ENCODE measurements at places on chromosomes 5 and 9. TPM values are rescaled to one million over a fixed set of nuclear protein-coding genes. Genes with fewer than 3 reads are reported as not detected.

DNA sequence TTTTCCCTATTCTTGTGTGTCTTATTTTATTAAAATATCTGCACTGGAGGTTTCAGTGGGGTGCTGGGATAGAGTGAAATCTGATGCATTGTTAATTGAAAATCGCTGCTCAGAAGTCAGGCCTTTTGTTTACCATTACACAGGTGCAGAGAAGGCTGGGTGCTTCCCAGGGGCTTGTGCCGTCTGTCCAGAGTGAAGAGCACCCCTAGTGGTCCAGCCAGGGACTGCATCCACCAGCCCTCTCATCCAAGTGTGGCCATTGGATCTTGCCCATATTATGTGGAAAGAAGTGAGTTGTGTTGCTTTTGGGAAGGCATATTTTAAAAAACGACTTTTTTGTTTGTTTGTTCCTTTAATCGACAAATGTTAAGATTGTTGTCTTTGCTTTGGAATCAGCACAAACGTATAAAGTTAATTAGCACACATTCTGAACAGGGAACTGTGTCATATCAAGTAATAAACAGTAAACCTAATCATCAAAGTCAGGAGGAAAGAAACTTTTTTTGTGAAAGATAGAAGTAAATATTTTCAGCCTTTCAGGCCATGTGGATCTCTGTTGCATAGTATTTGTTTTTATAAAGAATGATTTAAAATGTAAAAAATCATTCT lies 315.6 kb downstream of the MTRR start:
- DNase-seq = no peak

- DNase-seq = peak; percentile 55
Measured at GRCh38 chr5:109225716-109226625, 183.8 kb downstream of the PJA2 start.

DNA sequence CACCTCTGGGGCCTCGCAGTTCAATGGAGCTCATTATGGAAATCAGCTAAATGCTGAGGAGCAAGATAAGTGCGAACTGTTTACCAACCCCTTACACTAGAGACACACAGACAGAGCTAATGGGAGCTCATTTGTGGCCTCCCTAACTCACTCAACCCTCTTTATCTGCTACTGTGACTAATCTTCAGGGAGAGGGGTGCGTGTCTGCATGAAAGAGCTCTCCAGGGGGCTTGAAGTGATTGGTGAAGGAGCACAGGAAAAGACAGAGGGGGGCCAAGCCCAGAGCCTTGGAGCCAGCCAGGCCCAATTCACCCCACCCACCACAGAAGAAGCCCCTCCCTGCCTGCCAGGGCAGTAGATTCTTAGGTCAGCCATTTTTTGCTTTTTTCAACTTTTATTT lies 466.8 kb upstream of the BRINP1 start:
- no peak for DNase-seq

DNA sequence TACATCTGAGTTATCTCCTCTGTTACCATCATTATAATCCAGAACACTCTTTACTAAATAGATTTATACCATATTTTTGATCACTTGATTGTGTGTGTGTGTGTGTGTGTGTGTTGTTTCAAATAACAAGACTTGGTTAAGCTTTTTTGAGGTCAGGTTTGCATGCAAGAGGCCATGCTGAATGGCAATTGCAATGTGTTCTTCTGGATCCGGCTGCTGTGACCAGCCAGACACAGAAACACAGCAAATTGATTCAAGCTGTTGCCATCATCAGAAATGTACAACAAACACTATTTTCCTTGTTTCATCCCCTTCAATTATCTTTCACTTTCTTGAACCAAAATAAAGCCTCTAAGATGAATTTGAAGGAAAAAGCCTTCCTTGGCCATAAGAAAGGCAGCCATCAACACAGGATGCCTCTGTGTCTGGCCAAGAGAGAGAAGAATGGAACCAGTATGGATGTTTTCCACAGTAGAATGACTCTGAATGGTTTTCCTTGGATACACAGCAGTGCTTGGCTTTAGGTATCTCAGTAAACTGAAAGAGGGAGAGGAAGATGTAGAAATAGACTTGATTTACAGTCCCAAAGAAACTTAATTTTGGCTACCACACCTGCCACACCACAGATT lies 53.9 kb downstream of the DPYSL3 start:
- no peak for DNase-seq

GRCh38 chr5:148898413-148899075 lies 72.1 kb downstream of the ADRB2 start:
- DNase-seq = no peak

DNA sequence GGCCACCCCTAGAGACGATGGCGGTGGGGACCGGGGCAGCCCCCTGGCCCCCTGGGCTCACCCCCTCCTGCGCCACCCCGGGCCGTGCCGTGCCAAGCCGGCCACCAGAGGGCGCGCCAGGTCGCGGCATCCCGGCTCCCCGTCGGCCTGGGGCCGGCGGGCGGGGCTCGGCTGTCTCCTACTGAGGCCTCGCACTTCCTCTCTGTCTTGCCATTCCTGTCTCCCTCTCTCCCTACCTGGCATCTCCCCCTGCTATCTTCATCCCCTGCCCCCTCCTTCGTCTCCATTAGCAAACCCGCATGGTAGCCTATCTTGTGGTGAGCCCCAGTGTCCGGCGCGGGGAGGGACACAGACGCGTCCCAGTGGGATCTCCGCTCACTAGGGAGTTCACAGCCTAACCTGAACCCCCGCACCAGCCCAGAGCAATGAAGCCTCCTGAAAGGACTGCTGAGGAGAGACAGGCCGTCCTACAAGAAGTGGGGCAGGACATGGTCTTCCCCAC lies 29.8 kb upstream of the FABP6 start:
- peak; percentile 87 for DNase-seq

DNA sequence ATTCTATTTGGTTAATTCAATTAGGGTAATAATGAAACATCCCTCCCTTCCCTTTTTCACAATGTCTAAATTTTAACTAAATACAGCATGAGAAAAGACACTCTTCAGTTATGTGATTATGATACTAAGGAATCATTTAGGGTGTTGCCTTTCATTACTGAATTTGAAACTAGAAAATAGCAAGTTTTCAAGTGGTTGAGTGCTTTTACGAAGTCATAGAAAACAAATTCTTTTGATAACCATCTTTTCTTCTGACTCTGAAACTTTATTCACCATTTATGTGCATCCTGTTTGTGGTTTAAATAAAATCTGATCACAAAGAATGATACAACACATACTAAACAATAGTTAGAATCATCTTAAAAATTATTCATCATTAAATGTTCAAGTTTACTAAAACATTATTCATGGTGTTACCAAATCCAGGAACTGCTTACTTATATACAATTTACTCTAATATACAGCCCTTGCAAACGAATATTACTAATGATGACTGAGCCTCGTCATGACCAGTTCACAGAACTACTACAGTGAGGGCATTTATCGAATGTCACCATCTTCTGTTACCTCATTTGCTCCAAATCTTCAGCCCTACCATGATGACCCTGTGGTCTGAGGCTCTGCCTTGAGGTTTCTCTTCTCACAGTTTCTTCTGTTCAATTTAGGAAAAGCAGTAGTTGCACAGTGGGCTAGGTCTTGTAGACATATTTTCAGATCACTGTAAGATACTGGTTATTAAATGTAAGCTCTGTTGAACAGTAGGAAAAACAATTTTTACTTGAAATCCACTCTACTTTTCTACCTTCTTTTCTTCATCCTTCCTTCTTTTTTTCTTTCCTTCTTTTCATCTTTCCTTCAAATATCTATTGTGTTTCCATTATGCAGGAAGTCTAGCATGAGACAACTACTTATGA lies 18.3 kb upstream of the IL9 start:
- DNase-seq = no peak

- DNase-seq = peak; percentile 51
Measured at GRCh38 chr9:98807070-98807813, at the start of gene GALNT12. GALNT12 (plus strand) TSS chr9:98807670; CDS start chr9:98807699, 29 bp downstream.

- DNase-seq = no peak
Measured at GRCh38 chr5:141649056-141649688, 2.0 kb downstream of the FCHSD1 start.

GRCh38 chr5:153399595-153399994 lies 90.9 kb upstream of the GRIA1 start:
- no peak for DNase-seq

- no peak for DNase-seq
Measured at GRCh38 chr5:156920861-156921431, 42.1 kb downstream of the TIMD4 start.

GRCh38 chr5:89016741-89017303 lies 133.8 kb upstream of the MEF2C start:
- DNase-seq = no peak

GRCh38 chr9:93292664-93293328 lies 108.9 kb downstream of the WNK2 start:
- no peak for DNase-seq

DNA sequence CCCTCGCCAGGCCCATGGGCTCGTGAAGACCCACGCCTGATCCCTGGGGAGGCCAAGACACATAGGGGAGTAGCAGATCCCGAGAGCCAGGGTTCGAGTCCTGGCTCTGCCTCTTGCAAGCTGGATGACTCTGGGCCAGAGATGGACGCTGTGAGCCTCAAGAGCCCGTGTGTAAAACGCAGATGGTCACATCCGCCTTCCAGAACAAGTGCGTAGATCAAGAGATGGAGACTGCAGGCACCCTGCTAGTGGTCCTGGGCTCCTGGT lies 8.2 kb downstream of the ST6GALNAC4 start:
- no peak for DNase-seq

GRCh38 chr5:30194595-30194994 lies 998.9 kb upstream of the CDH6 start:
- DNase-seq = no peak

DNA sequence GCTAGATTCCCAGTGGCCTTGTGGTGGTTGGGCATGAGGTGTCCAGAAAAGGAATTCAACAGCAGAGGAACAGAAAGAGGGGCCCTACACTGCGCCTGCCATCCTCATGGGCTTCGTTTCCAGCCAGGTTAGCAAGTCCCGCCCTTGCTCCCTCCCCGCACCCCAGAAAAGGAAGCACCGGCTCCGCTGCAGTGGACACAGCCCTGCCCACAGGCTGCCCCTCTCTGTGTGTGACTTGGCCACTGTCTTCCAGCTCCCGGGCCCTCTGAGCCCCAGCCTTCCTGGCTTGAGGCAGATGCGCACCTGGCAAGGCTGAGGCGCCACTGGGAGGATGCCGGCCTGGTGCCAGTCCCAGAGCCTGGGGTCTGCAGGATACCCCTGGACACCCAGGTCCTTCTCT lies 305.0 kb upstream of the IRX4 start:
- DNase-seq = peak; percentile 22

GRCh38 chr9:132506977-132507669 lies 75.3 kb upstream of the BARHL1 start:
- DNase-seq = no peak

- no peak for DNase-seq
Measured at GRCh38 chr9:115033800-115034199, 84.2 kb downstream of the TNC start.

DNA sequence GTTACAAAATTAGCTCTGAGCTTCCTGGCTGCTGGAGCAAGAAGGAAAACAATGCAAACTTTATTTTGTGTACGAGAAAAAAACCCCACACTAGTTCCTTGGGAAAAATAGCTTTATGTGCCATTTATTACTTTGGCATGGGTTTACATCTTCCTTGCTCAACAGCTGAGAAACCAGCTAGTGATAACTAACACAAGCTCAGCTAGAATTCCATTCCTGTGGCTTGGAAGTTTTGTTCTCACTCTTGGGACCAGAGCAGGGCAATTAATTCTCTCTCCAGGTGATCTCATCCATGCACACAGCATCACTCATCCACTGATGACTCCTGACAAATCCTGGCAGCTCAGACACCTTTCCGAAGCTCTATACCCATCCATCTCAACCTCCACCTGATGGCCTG lies 104.1 kb downstream of the CRB2 start:
- no peak for DNase-seq

GRCh38 chr9:20014168-20014567 lies 225.3 kb upstream of the SLC24A2 start:
- DNase-seq = no peak

Gene SLC28A3
- total RNA-seq = 0.24 TPM

Gene MLANA
- not detected for total RNA-seq

Gene SREK1
- 27.0 TPM for total RNA-seq

Gene LECT2
- not detected for total RNA-seq

Gene BSPRY
- total RNA-seq = 0.24 TPM

Gene TAF1L
- total RNA-seq = not detected

Gene SPATA31D4
- not detected for total RNA-seq

Gene DIMT1
- total RNA-seq = 17.8 TPM

Gene SPATA31C1
- not detected for total RNA-seq

Gene TXNDC8
- not detected for total RNA-seq

Gene TLX3
- not detected for total RNA-seq
